Esophagus (tissue), 2 donors: ENCODE measurements at places on chromosomes 12 and 14. TPM values are rescaled to one million over a fixed set of nuclear protein-coding genes. Genes with fewer than 3 reads are reported as not detected.

FSCB gene
- polyA plus RNA-seq: not detected

ADCY4 gene
- polyA plus RNA-seq: 23.3 TPM

DDX11 gene
- 28.2 TPM for polyA plus RNA-seq

BCL2L2 gene
- polyA plus RNA-seq: 28.0 TPM
